ENCODE measurements at places on chromosomes 11 and 22.

DNA sequence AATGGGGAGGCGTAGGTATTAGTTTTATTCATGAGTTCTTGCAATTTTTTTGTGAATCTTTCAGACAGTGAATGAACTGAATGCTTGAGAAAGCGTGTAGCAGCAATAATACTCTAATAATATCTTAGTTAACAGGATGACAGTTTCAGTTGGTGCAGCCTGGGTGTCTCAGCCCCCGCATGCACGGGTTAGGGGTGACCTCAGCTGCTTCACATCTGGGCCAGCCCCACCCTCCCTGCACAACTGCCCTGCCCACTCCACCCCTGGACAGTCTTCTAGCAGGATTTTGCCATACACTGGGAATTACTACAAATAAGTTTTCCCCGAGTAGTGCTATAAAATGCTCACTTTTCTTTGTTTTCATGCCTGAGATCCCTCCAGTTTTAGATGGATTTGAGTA lies 83.2 kb downstream of the ST3GAL4 start:
- no peak for DNase-seq

GRCh38 chr22:41943661-41944209 lies 3.2 kb downstream of the CENPM start:
- no peak for DNase-seq

DNA sequence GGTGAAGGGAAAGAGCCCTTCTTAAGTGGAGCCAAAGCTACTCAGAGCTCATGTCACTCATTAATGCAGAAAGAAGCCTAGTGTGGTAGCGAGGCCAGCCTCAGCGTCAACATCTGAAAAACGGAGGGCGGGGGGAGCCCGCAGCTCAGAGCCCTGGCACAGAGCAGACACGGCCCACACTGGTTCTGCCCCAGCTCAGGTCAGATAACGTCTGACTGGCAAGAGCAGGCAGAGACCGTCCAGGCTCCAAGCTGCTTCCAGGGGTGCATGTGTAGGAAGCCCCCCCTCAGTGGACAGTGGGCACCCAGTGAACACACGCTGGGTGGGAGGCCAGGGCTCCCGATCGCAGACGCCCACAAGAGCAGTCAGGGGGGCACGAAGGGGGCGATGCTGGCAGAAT lies 100.8 kb downstream of the SHANK2 start:
- DNase-seq = no peak

DNA sequence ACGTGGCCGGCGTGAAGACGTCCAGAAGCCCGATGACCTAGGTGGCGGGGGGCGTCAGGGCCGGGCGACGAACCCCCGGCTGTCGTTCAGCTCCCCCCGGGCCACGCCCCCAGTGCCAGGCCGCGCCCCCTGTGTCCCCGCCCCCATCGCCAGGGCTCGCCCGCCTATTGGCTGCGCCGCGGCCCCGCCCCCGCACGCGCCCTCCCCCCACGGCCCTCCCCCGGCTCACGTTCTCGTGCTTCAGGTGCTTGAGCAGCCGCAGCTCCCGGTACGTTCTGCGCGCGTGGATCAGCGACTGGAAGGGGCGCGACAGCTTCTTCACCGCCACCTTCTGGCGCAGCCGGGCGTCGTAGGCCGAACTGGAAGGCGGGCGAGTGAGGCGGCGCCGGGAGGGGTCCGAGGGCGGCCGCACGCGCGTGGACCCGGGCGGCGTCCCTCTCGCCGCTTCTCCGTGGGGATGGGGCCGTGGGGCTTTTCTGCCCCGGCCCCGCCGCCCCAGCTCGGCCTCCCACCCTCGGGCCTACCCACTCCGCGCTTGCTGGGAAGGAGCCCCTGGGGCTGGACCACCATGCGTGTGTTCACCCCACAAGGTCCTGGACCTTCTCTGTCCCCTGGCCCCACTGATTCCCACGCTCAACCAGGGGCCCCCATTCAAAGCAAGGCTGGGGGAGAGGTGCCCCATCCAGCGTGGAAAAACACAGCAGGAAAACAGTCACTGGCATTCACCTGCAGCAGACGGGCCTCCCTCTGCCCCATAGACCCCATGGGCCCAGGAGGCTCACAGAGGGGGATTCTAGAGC lies 2.4 kb downstream of the MAPK11 start:
- DNase-seq = no peak

DNA sequence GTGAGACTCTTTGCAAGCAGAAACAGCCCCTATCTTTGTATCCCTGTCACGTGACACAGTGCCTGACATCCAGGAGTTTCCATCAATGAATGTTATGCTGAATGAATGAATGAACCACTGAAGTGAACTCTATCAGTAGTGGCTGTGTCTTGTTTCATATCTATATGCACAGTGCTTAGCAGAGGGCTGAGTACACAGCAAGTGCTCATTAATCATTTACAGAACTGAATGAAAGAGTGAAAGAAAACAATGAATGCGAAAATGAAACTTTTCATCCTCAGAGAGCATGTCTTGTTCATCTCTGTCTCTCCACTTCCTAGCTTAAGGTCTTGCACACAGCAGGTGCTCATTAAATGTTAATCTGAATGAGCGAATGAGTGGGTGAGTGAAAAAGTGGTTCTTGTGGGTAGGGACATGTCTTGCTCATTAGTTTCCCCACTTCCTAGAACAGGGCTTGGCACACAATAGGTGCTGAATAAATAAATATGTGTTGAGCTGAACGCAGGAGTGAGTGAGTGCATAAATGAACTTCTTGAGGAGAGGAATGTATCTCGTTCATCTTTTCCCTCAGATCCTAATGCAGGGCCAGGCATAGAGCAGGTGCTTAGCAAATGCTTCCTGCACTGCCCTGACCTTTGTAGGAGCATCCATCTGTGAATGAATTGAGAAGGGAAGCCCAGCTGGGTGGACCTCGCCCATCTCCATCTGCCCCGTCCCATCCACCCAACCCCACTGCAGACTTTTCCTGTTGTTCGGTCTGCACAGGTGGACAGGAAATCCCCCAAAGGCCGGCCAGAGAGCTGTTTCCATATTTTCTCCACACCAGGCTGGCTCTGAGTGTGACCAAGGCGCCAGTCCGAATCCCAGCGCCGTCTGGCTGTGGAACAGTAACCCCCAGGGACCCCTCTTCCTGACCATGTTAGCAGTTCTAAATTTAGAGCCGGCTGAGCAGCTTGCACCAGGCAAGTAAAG lies 113.4 kb upstream of the CRYBB3 start:
- no peak for DNase-seq

DNA sequence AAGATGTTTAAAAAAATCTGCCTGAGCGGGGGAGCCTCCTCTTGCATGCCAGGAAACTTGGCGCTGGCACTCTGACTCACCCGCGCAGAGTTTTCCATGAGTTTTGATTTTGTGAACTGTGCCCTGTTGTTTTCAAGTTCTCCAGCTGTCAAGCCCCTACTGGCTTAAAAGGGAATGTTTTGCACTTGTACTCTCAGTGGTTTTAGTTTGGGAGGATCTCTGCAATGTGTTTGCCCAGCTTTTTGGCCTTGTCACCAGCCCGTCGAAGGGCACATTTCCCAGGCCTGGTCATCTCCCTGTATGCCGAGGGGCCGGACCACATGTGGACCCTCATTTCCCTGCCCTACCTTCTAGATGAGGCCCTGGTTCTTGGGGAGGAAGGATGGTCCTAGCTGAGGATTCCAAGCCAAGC lies 12.2 kb downstream of the MRGPRF start:
- DNase-seq = peak; percentile 91

- DNase-seq = no peak
These were observed 293.8 kb downstream of the BRD1 start for GRCh38 chr22:49533886-49534285.

- DNase-seq = no peak
These were observed 12.5 kb downstream of the VPS26B start for GRCh38 chr11:134236834-134237556.

DNA sequence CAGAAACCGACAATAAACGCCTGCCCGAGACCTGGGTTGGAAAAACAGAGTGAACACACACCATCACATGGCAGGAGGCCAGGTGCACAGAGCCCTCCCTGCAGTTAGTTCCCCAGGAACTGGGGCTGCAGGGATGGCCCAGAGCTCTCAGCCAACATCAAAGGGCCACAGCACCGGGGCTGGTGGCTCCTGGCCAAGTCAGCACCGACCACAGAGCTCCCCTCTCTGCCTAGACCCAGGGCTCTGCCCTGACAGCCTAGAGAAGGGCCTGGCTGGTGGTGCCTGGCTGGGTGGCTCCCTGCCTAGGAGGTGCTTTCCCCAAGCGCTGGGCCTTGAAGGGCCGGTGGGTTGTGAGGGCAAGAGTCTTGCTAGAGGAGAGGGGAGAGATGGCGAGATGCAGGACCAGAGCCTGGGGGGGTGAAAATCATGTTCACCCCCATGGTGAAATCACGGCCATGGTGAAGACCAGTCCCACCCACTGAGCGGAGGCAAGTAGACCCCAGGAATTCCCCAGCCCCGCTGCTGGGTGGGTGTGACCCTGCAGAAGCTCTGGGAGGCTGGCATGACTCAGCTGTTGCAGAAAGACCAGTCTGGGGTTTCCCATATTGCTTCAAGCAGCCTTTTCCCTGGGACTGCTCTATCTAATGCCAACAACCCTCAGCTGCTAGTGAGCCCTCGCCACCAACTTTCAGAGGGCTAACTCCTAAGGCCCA lies 7.2 kb upstream of the BID start:
- DNase-seq = peak; percentile 76

- no peak for DNase-seq
These were observed 12.1 kb downstream of the DUSP18 start for GRCh38 chr22:30655532-30655931.

- DNase-seq = no peak
These were observed 104.1 kb downstream of the ATXN10 start for GRCh38 chr22:45775569-45776312.

DNA sequence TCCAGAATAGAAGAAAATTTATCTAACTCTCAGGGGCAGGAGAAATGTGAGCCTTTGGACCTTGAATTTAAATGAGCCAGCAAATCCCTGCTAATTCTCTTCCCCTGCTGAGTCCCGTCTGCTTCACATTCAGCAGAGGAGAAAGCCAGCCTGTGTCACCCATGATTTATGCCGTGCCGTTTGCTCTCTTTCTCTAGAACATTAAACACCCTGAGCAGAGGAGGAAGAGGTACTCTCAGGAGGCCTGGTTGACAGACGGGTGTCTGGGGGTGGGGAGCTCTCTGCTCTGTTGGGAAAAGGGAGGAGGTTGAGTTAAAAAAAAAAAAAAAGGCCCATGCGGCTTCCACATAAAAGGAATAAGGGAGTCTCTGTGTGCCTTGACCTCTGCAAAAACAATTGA lies 11.3 kb upstream of the MTMR3 start:
- no peak for DNase-seq

DNA sequence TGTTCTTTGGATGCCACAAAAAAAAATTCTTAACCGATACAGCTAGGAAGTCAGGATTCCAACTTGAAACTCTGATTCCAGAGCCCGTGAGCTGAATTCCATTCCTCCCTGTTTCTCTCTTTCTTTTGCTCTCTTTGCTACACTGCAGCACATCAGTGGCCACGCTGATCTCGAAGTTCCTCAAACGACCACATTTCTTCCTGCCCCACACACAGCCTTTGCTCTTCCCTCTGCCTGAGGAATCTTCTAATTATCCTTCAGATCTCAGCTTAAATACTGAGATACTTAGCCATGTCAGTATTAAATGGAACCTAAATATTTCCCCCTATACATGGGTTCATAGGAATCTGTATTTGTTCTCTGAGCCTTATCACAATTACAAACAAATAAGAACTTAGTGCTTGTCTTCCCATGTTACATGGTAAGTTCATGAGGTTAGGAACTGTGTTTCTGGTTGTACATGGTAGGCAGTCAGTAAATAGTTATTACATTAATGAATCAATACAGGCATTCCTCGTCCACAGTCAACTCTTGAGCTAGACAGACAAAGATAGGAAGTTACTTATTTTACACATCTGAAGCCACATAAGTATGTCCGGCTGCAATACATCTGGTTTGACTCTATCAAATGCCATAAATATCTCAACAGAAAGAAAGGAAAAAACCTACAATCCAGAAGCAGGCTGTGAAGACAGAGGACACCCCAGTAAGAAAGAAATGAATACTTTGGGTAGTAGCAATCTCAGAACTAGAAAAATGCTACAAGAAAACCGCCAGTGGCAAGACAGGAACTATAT lies 86.6 kb downstream of the MAML2 start:
- DNase-seq = no peak

DNA sequence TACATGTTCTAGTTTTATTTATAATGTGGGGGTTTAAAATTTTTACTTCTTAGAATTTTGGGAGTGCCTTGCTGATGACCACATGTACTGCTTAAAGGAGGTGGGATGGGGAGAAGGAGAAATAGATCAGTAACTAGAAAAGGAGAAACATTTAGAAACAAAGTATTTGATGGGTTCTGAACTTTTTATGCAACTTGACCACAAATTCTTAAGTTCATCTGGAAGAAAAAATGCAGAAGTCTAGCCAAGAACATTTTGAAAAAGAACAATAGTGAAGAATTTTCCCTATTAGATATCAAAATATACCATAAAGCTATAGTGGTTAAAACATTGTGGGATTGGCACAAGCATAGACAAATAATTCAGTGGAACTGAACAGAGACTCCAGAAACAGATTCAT lies 73.3 kb upstream of the AMPD3 start:
- no peak for DNase-seq

- DNase-seq = peak; percentile 50
These were observed 115.1 kb downstream of the DCDC1 start for GRCh38 chr11:31254415-31254814.

GRCh38 chr11:61453695-61454094 lies 23.8 kb downstream of the SDHAF2 start:
- DNase-seq = no peak

DNA sequence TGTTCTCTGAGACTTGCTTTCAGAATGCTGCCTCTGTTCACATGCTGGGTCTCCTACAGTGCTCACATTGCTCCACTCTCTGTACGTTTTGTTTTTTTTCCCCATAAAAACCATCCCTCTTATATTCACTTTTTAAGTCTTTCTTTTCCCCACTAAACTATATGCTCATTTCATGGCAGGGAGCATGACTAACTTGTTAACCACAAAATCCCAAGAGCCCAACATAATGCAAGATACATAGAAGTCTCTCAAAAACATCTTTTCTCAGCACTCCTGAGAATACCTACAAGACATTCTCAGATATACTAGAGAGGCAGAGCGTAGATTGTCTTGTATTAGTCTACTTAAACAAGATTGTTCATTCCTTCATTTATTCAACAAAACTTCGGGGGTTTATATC lies 73.3 kb downstream of the FAM76B start:
- peak; percentile 24 for DNase-seq

- DNase-seq = peak; percentile 85
These were observed 52.0 kb upstream of the CHRNA10 start for GRCh38 chr11:3723014-3723708.

GRCh38 chr11:117502779-117503100 lies 175.1 kb downstream of the CEP164 start:
- DNase-seq = no peak
